ENCODE measurements at places on chromosomes 13 and 19. TPM values are rescaled to one million over a fixed set of nuclear protein-coding genes. Genes with fewer than 3 reads are reported as not detected.

DNA sequence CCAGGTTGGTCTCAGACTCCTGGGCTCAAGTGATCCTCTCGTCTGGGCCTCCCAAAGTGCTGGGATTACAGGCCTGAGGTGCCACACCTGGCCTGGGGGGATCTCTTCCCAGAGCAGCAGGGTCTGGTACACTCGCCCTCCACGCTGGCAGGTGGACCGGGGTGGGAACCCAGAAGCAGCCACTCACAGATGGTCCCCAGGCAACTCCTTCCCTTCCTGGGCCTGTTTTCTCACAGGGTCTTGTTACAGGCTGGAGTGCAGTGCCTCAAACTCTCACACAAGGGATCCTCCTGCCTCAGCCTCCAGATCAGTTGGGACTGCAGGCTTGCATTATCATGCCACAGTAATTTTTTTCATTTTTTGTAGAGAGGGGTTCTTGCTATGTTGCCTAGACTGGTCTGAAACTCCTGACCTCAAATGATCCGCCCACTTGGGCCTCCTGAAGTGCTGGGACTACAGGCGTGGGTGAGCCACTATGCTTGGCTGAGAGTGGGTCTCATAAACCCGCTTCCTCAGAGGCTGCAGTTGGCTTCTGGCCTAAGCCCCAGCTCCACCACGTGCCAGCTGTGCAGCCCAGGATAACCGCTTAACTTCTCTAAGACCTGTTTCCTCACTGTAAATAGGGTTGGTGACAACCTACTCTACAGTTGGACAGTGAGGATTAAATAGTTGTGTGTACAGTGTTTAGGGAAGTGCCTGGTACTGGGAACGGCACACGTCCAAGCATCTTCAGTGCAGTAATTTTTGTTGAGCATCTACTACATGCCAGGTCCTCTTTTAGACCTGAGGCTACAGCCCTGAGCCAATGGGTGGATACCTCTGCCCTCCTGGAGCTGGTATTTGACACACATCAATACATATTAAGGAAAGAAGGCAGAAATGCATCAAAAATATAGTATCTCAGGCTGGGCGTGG is 871 bp upstream of the CCER2 start:
- no peaks in the 10 kb centered on the region for H3K36me3 ChIP-seq
- H3K4me1 ChIP-seq: no peaks in the 10 kb centered on the region
- DNase-seq: no peak

DNA sequence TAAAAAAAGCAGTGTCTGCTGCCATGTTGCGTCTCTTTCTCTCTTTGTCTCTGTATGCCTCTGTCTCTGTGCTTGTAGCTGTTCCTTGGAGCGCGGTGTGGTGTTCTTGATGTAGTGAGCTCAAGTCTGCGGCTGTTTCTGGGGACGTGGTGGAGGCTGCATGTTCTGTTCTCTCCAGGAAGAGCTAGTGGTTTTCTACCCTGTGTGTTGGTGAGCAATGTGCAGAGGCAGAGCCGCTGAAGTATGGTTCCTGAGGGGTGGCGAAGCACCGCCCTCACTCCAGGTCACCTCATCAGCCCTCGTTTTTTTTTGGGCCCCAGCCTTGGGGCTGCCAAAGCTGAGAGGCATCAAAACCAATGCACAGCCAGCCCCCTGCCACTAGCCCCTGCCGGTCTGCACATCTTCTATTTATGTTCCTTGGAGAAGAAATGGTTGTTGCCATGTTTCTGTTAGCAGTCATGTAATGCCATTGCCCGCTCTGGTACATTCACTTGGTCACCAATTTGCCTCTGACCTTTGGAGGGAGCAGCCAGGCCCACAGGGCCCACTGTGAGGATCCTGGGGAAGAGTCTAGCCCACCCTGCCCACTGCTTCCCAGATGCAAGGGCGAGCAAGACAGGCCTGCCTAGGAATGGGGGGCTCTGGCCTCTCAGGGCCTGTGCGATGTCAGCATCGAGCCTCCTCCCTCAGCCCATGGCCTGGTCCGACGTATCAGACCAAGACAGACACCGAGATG is 7.2 kb downstream of the HNRNPL start:
- peaks cover 3% of the 10 kb centered on the region for H3K4me1 ChIP-seq
- H3K27me3 ChIP-seq: no peaks in the 10 kb centered on the region
- no peak overlapping the region for H3K27ac ChIP-seq
- H3K36me3 ChIP-seq: peaks cover 22% of the 10 kb centered on the region

- DNase-seq: peak; percentile 31
- no peaks in the 10 kb centered on the region for H3K4me1 ChIP-seq
- H3K27ac ChIP-seq: no peak overlapping the region
- no peaks in the 10 kb centered on the region for H3K36me3 ChIP-seq
Observed at GRCh38 chr19:56348289-56348877, 33.7 kb upstream of the ZSCAN5A start.

The JAK3 gene
- 3.9 TPM for total RNA-seq

GRCh38 chr13:25252225-25252624 is 35.1 kb downstream of the MTMR6 start:
- H3K27me3 ChIP-seq: no peaks in the 10 kb centered on the region
- peaks cover 16% of the 10 kb centered on the region for H3K36me3 ChIP-seq

DNA sequence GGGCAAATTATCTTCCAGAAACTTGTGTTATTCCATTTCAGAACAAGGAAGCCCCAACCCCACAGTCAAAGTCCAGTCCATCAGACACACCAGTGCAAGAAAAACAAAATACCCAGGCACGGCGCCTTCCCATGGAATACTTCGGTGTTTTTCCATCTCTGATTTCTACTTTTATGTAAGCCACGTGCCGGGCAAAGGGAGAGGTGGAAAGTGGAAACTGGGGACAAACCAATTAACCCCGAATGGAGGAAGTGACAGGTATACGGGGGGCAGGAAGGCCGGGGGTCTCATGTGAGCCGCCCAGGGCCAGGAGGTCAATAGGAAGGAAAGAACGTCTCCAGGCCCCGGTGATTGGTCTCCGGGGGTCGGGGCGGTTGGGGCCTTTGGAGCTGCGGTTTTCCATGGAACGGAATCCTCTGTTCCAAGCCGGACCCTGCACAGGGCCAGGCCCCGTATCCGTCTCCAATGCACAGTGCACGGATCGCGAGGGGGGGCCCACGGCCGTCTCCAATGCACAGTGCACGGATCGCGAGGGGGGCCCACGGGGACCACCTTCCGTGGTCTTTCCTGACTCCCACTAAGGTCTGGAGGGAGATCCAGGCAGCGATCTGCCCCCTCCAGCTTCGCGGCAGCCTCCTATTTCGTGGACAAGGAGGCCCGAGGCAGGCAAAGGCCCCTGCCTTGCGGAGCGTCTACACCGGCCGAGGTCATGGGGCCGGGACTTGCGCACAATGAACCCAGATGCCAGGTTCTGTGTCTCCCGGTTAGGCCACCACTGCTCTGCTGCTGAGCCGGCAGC is 79.7 kb downstream of the GADD45B start:
- H3K27ac ChIP-seq: no peak overlapping the region
- H3K4me3 ChIP-seq: no peak overlapping the region
- no peaks in the 10 kb centered on the region for H3K36me3 ChIP-seq
- H3K27me3 ChIP-seq: no peaks in the 10 kb centered on the region
- DNase-seq: no peak
- H3K4me1 ChIP-seq: peaks cover 4% of the 10 kb centered on the region

The PRR12 gene
- total RNA-seq: 3.2 TPM

- no peaks in the 10 kb centered on the region for H3K4me1 ChIP-seq
- H3K27ac ChIP-seq: no peak overlapping the region
- H3K27me3 ChIP-seq: no peaks in the 10 kb centered on the region
- DNase-seq: no peak
- no peak overlapping the region for H3K4me3 ChIP-seq
Observed at GRCh38 chr13:51739027-51739764, 64.8 kb downstream of the DHRS12 start.

DNA sequence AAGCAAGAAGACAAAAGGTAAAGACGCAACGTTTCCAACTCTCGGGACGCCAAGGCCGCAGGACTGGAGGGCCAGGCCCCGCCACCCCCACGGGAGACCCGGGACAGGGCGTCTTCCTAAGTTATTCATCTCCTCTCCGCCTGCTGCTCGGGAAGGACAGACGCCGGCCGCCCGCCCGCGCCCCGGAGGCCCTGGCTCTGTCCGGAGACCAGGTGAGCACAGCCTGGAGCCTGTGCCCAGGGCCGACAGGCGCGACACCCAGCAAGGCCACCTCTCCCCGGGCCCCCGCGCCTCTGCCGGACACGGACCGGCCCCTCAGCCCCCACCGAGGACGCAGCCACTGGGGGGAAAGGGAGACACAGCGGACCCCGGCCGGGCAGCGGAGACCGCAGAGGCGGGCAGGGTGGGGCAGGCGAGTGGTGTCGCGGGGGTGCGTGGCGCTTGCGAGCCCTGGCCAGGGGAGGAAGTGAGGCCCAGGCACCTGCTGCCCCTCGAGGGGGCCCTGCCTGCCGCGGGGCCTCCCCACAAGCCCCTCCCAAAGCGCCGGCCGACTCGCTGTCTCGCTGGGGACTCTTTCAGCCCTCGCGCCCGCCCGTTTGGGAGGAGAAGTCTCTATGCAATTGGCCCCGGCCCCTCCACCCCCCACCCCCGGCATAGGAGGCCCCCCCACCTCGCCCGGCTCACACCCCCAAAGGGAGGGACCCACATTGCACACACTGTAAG is 17.2 kb downstream of the SMIM24 start:
- no peaks in the 10 kb centered on the region for H3K36me3 ChIP-seq
- peaks cover 31% of the 10 kb centered on the region for H3K4me1 ChIP-seq
- peaks cover 98% of the 10 kb centered on the region for H3K27me3 ChIP-seq
- DNase-seq: peak; percentile 51
- H3K4me3 ChIP-seq: peak overlapping the region; percentile 39
- H3K27ac ChIP-seq: no peak overlapping the region

DNA sequence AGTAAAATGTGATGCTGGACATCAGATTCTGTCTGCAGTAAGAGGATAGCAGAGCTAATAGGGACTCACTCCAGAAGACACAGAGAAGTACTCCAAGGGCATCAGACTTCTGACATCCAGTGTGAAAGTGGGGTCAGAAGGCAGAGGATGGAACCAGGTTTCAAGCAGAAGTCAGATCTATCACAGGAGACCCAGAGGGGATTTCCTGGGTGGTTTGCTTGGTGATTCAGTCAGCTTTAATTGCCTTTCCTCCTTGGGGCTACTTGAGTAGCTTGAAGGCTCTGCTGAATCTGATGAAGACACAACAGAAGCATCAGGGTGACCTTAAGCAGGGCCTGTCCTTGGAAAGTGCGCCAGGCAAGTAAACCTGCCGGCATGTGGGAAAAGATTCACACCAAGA is 300.6 kb downstream of the COG6 start:
- H3K4me3 ChIP-seq: no peak overlapping the region
- H3K27ac ChIP-seq: no peak overlapping the region
- no peaks in the 10 kb centered on the region for H3K36me3 ChIP-seq
- H3K27me3 ChIP-seq: no peaks in the 10 kb centered on the region
- no peak for DNase-seq
- no peaks in the 10 kb centered on the region for H3K4me1 ChIP-seq

The ZNF888 gene
- 8.9 TPM for total RNA-seq

The ZNF559 gene
- total RNA-seq: 79.8 TPM

DNA sequence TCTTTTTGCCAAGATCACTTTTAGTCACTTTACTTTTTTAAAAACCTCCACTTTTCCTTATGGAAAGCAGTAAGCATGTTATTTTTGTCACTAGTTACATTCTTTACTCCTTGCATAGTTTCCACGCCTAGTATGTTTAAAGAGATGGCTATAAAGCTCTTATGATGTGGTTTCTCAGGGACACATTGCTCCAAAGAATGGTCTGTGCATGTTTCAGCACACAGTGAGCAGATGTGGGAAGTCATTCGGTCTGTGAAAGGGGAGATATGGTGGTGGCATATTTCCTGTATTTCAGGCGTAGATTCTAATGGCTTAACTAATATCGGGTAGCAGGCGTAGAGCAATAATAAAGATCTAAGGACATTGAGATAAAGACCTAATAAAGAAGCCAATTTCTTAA is 180.7 kb downstream of the SLITRK6 start:
- H3K27me3 ChIP-seq: no peaks in the 10 kb centered on the region
- H3K4me1 ChIP-seq: no peaks in the 10 kb centered on the region
- no peak overlapping the region for H3K27ac ChIP-seq
- H3K4me3 ChIP-seq: no peak overlapping the region
- H3K36me3 ChIP-seq: no peaks in the 10 kb centered on the region

GRCh38 chr19:49415810-49416200 is 7.4 kb downstream of the PTH2 start:
- H3K27ac ChIP-seq: no peak overlapping the region
- H3K36me3 ChIP-seq: no peaks in the 10 kb centered on the region
- no peak for DNase-seq
- H3K4me3 ChIP-seq: no peak overlapping the region
- H3K4me1 ChIP-seq: peaks cover 44% of the 10 kb centered on the region
- H3K27me3 ChIP-seq: peaks cover 23% of the 10 kb centered on the region

The SIX5 gene
- total RNA-seq: 50.8 TPM

The AZU1 gene
- total RNA-seq: 1.0 TPM

DNA sequence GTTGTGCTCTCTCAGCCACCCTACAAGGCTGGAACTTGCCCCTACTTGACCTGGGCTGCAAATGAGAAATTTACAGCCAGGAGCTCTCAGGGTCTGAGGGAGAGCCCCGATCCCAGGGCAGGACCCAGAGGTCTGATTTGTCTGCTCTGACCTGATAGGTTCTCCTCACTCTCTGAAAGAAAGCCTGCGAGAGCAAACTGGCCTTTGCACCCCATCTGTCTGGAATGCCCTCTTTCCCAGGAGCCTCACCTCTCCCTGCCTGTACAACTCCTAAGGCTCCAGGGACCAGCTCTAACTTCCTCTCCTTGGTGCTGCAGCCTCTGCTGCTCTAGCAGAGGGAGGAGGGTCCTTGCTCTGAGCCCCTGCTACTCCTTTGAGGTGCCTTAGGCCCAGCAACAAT is 137.8 kb downstream of the UQCRFS1 start:
- no peak overlapping the region for H3K4me3 ChIP-seq
- no peak for DNase-seq
- H3K27ac ChIP-seq: no peak overlapping the region

DNA sequence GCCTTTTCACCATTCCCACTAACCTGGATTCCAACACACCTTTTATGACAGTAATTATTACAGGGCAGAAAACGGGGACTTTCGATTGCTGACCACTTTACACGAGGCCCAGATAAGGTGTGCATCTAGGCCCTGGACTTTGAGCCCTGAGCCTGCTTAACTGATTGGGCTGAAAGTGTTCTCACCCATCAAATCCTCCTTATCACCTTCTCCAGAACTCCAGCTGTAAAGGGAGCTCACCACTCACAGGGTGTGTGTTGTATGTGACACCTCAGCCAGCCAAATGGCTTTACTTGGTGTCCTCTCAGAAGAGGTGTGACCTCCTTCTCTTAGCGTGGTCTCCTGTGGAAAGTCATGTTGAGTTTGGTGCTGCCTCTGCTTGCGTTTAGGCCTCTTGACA is 36.5 kb downstream of the SIPA1L3 start:
- H3K4me1 ChIP-seq: peaks cover 18% of the 10 kb centered on the region
- H3K36me3 ChIP-seq: no peaks in the 10 kb centered on the region

Data from neural progenitor cell (in vitro differentiated cells).